ENCODE measurements at places on chromosomes 7 and 10.

GRCh38 chr10:102397222-102398171 is 2.0 kb downstream of the NFKB2 start:
- no peak for DNase-seq

GRCh38 chr7:146067880-146068279 is 48.7 kb upstream of the CNTNAP2 start:
- DNase-seq = no peak

DNA sequence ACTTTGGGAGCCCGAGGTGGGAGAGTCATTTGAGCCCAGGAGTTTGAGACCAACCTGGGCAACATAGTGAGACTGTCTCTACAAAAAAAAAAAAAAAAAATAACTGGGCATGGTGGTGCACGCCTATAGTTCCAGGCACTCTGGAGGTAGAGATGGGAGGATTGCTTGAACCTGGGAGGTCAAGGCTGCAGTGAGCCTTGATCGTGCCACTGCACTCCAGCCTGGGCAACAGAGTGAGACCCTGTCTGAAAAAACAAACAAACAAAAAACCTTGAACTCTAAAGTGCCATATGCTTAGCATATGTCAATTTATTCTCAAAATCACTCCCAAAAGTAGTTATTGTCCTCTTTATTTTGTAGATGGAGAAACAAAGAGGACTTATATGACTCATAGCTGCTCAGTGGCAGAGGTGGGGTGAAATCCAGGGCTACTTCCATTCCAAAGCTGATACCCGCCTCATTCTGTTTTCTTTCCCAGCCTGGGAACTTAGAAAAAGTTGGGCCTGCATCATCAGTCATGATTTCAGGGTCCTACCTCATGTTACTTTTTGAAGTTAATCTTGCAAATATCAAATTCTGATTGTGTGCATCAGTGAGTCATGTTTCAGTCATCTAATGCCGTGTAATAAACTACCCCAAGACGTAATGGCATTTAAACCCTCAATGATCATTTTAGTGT is 13.3 kb downstream of the DHTKD1 start:
- no peak for DNase-seq

DNA sequence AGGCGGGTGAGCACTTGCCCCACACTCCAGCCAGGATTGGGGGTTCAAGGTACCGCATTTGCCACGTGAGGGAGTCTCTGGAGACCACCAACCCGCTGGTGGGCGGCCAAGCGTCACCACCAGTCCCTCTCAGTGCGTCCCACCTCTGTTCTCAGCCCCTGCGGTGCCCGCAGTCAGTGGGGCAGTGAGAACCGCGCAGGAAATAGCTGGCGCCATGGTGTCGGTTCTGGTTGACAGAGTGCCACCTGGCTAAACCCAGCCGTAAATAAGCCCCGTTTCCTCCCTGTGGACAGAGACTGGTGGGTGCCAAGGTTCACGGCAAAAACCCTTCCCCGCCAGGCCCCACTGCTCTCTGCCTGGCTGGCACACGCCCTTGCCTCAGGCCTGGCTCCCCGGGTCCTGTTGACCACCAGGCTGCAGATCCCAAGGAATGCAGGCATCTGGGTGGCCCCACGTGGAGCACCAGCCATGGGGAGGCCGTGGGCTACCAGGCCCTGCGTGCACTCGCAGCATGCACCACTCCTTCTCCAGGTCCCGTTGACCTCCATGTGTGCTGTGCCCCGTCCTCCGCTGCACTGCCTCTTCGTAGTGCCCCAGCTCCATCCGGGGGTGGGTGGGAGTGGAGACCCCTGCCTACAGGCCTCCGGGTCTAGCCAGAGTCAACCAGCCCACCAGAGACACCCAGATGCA is 140.0 kb downstream of the LHPP start:
- no peak for DNase-seq

DNA sequence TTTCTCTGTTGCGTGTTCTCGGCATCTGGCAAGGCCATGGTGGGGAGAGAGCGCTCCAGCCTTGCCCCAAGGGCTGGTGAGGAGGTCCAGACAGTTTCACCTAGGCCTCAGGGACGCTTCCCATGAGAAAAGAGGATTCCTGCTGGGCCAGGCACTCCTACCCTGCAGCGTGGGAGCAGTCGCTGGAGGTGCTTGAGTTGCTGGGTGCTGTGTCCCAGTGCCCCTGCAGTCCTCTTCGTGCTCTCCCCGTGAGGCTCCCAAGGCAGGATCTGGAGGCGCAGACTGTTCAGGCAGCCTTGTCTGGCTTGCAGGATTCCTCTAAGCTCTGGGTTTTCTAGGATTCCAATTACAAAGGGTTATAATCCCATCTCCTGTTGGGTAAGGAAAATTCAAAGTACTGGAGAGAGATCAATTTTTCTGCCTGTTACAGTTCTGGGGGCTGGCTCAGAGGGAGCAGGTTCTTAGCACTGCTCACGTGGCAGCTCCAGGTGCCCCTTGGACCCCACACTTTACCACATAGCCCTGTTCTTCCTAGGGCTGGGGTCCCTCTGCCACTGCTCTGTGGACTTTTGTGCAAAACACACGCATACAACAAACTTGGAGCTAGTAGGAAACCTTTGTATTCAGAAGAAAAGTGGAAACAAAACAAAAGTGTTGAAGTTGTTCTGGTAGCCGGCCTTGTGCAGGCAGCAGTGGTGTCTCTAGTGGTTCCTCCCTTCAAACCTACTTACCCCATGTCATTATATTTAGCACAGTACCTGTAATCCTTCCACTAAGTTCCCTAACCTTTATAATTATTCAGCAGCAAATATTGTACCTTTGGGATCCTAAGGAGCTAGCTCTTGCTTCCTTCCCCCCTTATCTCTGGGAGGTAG is 60.5 kb downstream of the CCNY start:
- no peak for DNase-seq

DNA sequence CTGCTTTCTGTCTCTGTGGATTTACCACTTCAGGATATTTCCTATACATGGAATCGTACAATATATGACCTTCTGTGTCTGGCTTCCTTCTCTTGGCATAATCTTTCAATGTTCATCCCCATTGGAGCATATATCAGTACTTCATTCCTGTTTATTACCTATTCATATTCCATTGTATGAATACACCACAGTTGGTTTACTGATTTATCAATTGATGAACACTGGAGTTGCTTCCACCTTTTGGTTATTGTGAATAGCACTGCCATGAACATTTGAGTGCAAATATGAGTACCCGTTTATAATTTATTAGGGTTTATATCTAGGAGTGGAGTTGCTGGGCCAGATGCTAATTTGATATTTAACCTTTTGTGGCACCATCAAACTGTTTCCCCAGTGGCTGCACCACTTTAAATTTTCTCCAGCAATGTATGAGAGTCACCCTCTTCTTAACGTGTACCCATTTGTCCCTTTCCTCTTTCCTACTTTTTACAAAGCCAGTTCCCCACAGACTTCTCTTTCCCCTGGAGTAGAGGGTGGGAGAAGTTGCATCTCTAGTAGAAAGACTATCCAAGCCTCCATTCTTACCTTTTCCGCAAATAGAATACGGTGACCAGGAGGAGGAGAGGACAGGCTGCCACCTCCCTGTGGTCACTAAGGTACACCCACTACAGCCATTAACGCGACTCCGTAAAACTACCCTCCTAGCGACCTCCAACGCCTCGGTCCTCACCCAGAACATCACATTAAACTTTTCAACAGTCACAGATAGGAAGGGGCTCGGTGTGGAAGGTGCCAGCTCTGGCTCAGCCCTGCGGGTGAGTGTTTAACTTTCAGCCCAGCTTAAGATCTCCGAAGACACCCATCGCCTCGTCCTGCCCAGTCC is 25.6 kb downstream of the SCD start:
- DNase-seq = no peak

- DNase-seq = no peak
Observed at GRCh38 chr7:139424004-139424403, 59.5 kb downstream of the KLRG2 start.

- no peak for DNase-seq
Observed at GRCh38 chr7:106365252-106366005, 80.6 kb upstream of the NAMPT start.

GRCh38 chr10:96764425-96765060 is 44.2 kb upstream of the PIK3AP1 start:
- DNase-seq = no peak

GRCh38 chr10:77921395-77921794 is 5.2 kb downstream of the DLG5 start:
- DNase-seq = no peak

GRCh38 chr10:56881218-56881617 is 520.2 kb upstream of the ZWINT start:
- DNase-seq = no peak

DNA sequence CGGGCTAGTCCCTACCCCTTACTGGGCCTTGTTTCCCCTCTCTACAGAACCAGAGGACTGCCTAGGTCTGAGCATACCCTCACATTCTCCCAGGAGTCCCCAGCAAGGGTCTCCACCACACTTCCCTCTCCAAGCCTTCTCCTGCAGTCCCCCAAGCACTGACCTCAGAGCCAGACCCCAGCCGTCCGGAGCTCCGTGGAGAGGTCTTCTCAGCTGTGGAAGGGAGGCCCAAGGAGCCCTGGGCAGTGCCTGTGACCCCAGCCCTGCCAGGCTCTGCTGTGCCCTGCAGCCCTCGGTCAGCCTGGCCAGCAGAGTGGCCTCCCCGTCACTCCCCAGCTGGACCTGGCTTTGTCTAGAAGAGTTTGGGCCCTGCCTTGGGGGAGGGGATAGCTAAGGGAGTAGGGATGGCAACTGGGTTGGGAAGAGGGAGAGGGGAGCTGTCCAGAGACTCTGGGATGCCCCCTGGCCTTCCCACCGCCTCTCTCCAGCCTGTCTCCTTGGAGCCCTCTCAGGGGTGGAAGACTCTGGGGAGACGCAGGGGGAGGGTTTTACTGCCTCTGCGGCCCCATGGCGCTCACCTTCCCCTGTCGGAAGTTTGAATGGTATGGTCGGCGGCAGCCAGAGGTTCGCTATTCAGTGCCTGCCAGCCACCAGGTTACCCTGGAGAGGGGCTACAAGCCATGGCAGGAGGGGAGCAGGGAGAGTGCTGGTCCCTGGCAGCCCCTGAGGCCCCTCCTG is at the start of gene C10orf105:
Gene C10orf105 (minus strand): TSS at position 315 of the 738 bp plus-strand sequence. CDS start 3,441 bp downstream, outside the sequence.
- no peak for DNase-seq

- no peak for DNase-seq
Observed at GRCh38 chr7:20095436-20095835, 121.7 kb downstream of the MACC1 start.

- no peak for DNase-seq
Observed at GRCh38 chr10:51907361-51907760, 208.0 kb upstream of the CSTF2T start.

DNA sequence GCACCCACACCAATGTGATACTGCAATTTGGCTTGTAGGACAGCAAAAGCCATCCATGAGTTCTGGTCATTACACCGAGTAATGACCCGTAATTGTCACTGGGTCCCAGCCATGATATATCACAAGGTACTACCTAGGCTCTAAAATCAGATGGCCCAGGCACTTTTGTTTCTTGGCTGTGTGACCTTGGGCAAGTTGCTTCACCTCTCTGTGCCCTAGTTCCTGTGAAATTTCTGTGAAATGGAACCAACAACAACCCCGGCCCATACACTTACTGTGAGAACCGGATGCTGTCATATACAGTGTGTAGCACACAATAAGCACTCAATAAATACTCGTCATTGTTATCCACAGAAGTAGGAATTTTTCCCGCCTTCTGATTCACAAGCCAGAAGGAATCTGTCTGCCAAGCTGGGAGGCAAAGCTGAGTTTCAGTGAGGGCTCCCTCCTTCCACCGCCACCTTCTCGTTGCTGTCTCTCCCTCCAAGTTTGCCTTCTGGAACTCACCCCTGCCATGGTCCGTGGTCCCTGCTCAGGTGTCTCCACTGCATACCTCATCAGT is 6.4 kb upstream of the CYTH3 start:
- no peak for DNase-seq

DNA sequence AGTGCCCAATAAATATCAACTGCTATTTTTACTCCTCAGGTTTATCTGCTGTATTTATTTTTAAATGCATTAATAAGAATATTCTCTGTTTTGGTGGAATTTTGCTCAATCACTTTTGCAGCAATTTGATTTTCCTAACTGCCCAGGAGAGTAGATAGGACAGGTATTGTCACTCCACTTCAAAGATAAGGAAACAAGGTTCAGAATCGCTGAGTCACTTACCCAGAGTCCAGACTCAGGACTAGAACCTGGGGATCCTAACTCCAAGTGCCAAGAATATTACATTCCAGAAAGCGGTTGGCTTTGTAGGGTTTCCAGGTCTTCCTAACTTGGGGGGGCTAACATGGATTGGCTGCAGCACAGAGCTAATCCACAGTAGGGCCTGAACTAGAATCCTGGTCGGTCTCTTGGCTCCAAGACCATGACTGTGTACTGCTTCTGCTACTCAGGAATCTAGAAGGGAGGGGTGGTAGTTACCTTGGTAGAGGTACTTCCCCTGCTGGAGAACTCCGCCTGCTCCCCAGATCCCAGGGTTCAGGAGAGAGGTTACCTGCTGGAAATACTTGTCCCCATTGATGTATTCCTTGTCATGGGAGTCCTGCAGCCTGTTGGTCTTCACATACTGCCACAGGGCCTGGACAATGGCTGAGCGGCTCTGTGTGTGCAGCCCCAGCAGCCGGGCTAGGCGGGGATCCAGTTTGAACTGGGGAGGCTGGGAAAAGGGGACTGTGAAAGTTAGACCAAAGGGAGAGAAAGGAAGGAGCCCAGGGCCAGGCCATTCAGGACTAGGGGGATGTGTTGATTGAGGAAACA is 7.3 kb downstream of the SMARCD3 start:
- no peak for DNase-seq

DNA sequence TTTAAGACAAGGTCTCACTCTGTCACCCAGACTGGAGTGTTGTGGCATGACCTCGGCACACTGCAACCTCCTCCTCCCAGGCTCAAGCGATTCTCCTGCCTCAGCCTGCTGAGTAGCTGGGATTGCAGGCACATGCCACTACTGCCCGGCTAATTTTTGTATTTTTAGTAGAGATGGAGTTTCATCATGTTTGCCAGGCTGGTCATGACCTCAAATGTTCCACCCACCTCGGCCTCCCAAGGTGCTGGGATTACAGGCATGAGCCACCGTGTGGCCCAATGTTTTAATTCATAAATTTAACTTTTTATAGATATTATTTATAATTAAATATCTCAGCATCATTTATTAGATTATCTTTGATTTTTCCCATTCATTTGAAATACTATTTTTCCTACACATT is 658.0 kb upstream of the NRG3 start:
- DNase-seq = no peak

DNA sequence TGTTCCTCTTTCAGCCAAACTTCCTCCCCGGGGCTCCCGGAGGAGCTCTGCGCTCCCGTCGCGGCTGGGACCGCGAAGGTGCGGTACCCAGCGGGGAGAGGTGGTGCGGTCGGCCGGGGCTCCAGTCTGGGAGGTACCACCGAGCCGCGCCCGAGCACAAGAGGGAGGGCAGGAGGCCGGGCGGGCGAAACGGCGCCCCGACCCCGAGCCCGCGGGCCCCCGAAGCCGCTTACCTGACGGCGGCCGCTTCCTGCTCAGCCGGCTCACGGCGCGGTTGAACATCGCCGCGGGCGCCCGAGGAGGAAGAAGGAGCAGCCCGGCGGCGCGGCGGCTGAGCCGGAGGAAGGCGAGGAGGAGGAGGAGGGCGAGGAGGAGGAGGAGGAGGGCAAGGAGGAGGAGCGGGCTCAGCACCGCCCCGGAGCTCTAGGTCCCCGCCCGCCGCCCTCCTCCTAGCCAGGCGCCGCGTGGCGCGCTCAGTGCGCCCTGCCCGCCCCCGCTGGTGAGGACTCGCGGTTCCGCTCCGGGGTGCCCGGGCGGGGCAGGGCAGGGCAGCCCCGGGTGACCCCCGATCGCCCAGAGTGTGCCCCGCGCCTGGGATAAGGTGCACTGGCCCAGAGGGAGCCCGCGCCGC is at the start of gene RGS10:
Gene RGS10 (minus strand): TSS at position 363 of the 631 bp plus-strand sequence. CDS start 81 bp downstream, at position 282.
- DNase-seq = peak; percentile 29
